ENCODE measurements at places on chromosomes 2 and 18. TPM values are rescaled to one million over a fixed set of nuclear protein-coding genes. Genes with fewer than 3 reads are reported as not detected.

C1D gene
- 27.9 TPM for total RNA-seq

TRPM8 gene
- not detected for total RNA-seq

OTOS gene
- total RNA-seq, result not detected

LRRTM4 gene
- not detected for total RNA-seq

ILKAP gene
- 64.8 TPM for total RNA-seq

MYO5B gene
- 0.41 TPM for total RNA-seq

SOS1 gene
- 57.1 TPM for total RNA-seq

DNA sequence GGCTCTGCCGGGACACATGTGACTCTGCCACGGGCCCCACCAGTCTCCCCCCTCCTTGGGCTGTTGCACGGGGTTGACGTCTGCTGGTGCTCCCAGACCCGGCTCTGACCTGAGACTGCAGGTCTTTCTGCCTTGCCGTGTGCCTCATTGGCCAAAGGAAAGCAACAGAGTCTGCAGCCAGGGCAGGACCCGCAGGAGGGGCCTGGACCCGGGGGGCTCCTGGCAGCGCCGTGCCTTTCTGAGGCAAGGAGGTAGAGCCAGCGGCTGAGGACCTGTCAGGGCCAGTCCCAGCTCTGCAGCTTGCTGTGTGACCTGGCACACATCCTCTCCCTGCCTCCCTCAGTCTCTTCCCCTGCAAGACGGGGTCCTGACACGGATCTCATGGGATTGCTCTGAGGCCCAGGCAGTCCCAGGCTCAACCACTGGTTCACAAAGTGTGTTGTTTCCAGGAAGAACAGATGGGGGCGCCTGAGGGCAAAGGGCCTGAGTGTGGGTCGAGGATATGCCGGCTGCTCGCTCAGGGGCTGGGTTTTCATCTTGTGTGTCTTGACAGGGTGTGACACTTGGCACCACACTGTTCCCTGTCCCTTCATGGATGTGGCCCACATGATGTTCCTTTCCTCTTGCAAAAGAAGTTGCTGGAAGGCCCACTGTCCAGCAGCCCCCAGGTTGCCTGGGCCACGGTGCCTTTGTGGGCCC, 9.0 kb downstream of the CAPN10 start:
- DNase-seq, result peak; percentile 61

DNA sequence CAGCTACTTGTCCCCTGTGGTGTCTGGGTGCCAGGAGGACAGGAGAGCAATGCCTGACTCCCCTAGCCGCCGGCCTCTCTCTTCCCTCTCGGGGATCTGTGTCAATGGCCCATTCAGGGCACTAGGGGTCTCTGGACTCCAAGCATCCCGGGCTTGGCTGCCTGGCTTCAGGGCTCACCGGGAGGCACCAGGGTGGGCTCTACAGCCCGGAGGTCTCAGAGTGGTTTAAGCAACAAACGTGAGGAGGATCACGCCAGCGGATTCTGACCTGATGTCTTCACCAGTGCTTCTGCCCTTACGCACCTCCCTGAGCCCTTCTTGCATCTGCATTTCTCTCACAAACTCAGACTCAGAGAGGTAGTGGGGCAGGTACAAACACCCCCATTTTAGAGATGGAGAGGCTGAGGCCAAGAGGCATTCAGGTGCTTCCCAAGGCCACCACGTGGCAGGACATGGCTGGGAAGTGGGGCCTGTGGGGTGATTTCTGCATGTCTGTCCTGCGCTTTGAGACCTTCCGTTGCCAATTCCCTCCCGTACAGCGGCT, 243.0 kb downstream of the CELF4 start:
- DNase-seq, result peak; percentile 20

- DNase-seq, result no peak
Observed at GRCh38 chr2:173555833-173556232, 201.2 kb downstream of the CDCA7 start.

- DNase-seq, result no peak
Observed at GRCh38 chr2:118805064-118805690, 42.3 kb downstream of the EN1 start.

DNA sequence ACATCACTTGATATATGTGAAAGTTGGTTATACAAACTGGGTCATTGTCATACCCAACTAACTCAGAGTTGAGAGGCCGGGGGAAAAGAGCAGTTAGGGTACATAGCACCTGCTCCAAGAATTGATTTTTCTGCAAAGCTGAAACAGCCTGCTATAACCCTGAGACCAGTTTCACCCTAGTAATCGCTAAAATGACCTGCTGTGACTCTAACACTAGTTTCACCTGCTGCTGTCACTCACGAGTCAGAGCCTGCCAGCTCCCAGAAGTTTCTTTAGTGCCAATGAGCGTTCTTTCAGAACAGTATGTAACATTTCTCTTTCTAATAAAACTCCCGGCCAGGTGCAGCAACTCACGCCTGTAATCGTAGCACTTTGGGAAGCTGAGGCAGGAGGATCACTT, 28.0 kb downstream of the SRSF7 start:
- no peak for DNase-seq

Measured in activated naive CD4-positive, alpha-beta T cell treated with anti-CD3 and anti-CD28 coated beads, Interleukin-2, amount 50 U/mL, for 72 hours (primary cell).